Activated CD8-positive, alpha-beta memory T cell treated with anti-CD3 and anti-CD28 coated beads, Interleukin-2, amount 50 U/mL, for 4 hours (primary cell): ENCODE measurements at places on chromosomes 2 and 18.

DNA sequence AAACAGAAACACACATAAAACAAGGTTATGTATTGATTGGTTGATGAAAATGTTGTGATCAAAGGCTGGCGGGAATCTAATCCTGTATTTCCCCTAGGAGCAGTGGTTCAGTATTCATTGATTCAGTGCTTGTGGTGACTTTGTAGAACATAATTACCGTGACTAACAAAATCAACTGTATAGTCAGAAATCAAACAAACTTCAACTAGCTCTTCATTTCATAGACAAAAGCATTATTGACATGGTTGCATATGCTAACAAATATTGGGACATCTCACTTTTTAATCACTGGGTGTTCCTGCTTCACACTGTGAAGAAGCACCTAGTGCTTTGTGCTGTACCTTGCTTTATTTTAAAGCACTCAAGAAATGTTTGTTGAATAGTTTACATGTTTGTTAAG is 41.4 kb downstream of the USP14 start:
- no peak for DNase-seq

DNA sequence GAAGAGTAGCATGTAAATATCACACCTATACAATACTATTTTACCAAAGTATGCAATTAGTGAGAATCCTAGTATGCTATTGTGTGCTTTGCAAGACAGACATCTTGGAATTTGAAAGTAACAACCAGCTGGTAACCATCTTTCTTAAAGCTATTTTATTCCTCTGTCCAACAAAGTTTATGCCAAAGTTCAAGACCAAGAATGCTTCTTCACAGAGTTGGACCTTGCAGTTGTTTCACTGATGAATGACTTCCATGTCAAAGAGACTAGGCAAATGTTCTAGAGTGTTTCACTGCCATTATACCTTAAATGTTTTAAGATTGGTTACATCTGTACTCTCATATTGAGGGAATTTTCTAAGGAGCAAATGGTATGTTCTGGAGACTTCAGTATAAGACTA is 215.2 kb upstream of the CRIM1 start:
- no peak for DNase-seq

DNA sequence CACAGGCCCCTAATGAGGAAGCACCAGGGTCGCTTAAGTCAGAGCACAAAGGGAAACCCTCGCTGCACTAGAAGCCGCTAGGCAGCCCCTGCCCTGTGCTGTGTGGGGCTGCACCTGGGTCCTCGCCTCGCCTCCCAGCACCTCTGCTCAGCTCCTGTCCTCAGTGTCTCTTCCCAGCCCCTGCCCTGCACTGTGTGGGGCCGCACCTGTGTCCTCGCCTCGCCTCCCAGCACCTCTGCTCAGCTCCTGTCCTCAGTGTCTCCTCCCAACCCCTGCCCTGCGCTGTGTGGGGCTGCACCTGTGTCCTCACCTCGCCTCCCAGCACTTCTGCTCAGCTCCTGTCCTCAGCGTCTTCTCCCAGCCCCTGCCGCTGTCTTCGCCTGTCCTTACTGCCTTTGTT is 342.8 kb downstream of the EIPR1 start:
- DNase-seq, result no peak

- no peak for DNase-seq
Measured at GRCh38 chr2:37499113-37499512, 154.7 kb downstream of the QPCT start.

DNA sequence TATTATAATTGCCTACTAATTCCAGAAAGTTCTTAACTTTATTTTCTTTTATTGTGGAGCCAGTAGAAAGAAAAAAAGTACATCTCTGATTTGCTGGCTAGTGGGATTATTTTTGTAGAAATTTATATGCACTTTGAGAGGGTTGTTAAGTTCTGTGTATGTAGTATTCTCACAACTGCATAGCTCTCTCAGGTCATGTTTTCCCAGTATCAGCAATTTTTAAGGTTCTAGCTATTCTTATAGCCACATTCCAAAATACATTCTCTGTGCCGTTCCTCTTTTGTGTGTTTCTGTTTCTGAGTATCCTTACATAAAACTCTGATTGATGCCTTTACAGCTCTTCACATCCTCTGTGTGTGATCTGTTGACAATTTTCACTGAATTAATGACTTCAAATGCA is 199.3 kb upstream of the KYNU start:
- DNase-seq, result no peak

DNA sequence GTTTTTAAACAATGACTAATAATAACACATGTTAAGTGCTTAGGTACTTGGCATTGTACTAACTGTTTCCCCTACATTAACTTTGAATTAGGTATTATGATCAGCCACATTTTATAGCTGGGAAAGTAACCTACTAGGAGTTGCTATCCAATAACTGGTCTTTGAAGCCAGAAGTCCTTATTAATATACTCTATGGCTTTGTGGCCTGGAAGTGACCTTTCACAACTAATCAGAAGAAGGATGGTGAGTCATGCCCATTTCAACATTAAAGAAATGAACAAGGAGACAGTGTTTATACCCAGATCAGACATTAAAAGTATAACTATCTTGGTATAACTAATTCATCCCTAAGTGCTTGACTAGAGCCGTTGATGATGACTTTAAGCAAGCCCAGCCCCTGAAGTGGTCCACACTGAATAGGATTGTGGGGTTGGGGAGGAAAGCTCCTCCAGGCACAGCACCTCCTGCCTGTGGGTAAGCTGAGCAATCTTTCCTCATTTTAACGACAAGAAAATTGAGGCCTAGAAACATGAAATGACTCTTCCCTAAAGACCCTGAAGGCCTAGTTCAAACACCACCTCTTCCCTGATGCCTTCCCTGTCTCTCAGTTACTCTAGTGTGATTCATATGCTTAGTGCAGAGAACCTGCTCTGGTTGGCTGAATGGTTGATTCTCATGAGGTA is 71.6 kb upstream of the RFX8 start:
- DNase-seq, result no peak

DNA sequence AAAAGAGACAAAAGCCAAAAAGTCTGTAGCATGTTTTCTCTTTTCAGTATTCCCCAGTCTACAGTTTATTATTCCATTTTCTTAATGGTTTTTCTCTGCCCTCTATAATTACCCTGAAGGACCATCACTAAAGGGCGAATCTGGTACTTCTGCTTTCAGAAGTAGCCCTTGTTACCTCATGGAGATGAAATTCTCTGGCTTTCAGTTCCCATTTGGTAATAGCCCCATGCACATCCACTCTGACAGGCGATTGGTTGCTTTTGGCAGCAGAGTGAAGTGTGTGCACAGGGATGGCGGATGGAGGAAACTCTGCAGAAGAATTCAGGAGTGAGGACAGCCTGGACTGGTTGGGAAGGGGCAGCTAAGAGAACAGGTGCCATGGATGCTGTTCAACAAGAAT is 66.3 kb upstream of the NABP1 start:
- DNase-seq, result no peak

DNA sequence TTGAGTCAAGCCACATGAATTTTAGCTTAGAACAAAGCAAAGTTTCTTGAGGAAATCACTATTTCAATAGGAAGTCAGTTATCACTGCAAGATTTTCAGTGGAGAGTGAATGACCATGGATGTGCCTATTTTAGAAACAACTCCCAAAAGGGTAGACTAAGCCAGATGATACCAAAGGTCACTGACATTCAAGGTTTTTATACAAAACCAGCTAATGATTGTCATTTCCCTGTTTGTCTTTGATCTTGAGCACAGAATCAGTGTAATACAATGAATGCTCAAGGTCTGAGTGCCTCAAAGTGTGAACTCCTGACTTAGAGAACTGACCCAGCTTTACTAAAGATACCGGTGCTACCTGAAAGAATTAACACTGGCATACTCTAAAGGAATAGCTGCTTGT is 60.5 kb downstream of the CDH2 start:
- no peak for DNase-seq

DNA sequence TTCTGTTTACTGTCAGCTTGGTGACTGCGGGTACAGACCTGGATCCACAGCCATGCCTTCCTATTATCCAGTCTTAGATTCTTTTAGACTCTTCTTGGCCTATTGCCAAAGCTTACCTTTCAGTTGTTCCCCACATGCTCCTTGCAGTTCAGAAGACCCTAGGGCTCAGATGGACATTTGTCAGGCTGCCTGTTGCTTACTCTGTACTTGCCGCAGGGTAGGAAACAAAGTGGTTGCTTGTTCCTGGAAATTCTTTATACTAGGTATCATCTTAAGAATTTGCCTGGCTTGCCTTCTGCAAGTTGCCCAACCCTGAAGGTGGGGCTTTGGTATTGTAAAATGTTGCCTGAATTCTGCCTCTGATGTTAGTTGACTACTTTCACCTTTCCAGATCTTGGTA is 24.4 kb downstream of the CD28 start:
- DNase-seq, result no peak

- DNase-seq, result no peak
Measured at GRCh38 chr2:172596776-172597175, 40.9 kb downstream of the PDK1 start.

- DNase-seq, result no peak
Measured at GRCh38 chr2:238818561-238818960, 29.3 kb upstream of the TWIST2 start.

DNA sequence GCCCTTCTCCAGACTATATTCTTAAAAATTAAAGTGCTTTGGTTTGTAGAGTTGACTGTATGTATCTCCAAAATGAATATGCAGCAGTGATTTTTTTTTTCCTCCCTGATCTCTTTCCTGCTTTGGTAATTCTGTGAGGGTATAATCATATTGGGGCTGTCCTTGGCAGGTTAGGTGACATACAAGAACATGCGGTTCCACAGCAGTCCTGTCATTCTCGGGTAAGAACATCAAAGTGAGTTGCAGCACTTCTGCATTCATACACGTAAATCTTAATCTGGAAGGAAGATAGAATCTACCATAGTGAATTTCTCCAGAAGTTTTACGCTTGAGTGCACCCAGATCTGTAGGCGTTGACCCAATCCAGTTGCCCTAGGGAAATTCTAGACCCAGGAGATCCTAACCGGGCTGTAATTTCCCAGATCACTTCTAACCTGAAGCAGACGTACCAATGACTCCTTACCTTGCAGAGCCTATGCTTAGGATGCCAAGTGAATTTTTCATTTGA is 109.4 kb downstream of the PRPF40A start:
- no peak for DNase-seq

DNA sequence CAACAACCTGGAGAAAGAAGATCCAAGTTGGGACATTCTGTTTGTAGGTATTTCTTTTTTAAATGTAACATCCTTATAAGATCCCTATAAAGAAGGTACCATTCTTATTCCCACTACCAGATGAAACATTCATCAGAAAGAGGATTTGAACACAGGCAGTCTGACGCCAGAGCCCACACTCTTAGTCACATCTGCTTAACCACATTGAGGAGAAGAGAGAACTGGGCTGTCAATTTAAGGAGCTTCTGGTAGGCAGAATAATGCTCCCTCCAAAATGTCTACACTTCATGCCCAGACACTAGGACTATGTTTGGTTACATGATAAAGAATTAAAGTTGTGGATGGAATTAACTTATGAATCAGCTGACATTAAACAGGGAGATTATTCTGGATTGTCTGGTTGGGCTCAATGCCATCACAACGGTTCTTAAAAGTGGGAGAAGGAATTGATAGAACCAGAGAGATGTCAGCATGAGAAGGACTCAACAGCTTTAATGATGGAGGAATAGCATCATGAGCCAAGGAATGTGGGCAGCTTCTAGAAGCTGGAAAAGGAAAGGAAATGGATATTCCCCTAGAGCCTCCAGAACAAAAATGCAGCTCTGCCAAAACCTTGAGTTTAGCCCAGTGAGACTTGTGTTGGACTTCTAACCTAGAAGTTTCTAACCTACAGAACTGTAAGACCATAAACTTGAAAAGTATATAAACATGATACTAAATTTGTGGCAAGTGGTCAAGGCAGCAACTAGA is 82.2 kb downstream of the KLF7 start:
- no peak for DNase-seq

DNA sequence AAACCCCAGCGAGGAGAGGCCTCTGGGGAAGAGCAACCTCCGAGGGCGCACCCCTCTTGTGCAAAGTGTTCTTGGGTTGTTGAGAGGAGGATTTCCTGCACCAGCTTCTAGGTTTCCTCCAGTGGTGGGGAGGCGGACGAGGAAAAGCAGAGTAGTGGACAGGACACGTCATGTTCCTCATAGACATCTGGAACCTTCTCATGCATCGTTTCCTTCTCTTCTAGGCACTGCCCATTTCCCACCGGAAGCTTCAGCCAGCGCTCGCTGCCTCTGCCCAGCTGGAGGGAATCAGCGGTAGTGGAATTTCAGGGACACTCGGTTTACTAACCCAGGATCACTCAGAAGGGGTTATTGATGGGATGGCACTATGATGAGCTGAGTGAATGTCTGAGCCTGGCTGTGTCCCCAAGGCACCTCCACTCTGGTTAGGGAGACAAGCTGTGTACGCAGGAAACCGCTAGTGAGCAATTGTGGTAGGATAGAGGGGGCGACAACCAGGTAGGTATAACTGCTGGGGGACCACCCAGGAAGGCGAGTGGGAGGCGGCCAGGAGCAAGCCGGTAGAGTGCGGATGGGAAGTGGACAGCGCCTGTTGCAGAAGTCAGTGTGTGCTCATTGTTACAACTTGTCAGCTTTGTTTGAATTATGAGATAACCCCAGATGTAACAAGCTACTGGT is 960 bp upstream of the APOB start:
- no peak for DNase-seq

DNA sequence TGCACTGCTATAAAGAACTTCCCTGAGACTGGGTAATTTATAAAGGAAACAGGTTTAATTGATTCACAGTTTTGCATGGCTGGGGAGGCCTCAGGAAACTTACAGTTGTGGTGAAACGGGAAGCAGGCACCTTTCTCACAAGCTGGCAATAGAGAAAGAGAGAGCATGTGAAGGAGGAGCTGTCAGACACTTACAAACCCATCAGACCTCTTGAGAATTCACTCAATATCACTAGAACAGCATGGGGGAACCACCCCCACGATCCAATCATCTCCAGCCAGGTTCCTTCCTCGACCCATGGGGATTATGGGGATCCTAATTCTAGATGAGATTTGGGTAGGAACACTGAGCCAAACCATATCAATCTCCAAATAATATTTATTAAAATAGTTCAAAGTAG is 729.2 kb upstream of the DDX18 start:
- no peak for DNase-seq

- no peak for DNase-seq
Measured at GRCh38 chr2:133265432-133265949, 302.8 kb downstream of the NCKAP5 start.

- DNase-seq, result no peak
Measured at GRCh38 chr2:4265936-4266335, 562.6 kb downstream of the DCDC2C start.

- DNase-seq, result no peak
Measured at GRCh38 chr2:36456227-36457175, 100.9 kb downstream of the CRIM1 start.

- DNase-seq, result no peak
Measured at GRCh38 chr2:83251321-83251872, 1207.7 kb downstream of the SUCLG1 start.

- DNase-seq, result no peak
Measured at GRCh38 chr18:22084547-22084946, 84.8 kb upstream of the GATA6 start.

GRCh38 chr18:3230401-3231334 is 10.9 kb upstream of the MYOM1 start:
- DNase-seq, result no peak

- DNase-seq, result no peak
Measured at GRCh38 chr2:43044093-43044681, 182.2 kb downstream of the ZFP36L2 start.

- DNase-seq, result no peak
Measured at GRCh38 chr2:64284751-64285150, 140.5 kb upstream of the PELI1 start.
